ENCODE measurements at places on chromosomes 12 and 14.

DNA sequence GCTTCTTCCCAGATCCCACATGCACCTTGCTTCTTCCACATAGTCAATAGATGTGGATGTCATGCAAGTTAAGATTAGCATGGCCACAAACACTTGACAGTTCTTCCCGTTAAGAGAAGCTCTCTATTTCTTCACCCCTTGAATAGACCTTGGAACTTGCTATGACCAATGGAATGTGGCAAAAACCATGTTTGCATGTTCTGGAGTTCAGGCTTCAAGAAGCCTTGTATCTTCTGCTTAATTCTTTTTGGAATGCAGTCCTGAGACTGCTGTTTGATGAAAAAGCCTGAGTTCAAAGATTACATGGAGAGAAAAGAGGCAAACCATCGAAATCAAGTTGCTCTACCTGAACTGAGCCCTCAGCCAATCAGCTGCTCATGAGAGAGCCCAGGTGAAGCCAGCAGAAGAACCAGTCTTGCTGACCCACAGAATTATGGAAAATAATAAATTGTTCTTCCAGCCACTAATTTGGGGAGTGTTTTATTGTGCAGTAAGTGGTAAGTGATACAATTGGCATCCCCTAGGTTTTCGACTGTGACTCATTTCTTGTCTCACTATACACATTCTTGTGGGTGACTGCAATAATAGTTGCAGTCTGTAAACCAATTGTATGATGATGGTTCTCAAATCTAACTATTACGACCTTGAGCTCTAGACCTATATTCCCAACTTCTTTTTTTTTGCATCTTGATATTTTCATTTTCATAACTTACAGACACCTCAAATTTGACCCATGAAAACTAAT is 12.6 kb downstream of the RASSF9 start:
- no peak for DNase-seq

DNA sequence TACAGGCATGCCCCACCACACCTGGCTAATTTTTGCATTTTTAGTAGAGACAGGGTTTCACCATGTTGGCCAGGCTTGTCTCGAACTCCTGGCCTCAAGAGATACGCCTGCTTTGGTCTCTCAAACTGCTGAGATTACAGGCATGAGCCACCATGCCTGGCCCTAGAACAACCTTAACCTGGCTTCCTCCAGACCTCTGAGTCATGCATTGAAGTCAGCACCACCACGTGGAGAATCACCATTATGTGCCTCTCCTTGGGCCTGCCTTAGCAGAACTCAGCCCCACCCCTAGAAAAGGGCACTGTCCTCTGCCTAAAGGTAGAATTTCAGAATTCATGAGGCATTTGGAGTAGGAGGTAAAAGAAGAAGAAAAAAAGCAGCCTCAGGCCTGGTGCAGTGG is 49.0 kb downstream of the LIMA1 start:
- no peak for DNase-seq

DNA sequence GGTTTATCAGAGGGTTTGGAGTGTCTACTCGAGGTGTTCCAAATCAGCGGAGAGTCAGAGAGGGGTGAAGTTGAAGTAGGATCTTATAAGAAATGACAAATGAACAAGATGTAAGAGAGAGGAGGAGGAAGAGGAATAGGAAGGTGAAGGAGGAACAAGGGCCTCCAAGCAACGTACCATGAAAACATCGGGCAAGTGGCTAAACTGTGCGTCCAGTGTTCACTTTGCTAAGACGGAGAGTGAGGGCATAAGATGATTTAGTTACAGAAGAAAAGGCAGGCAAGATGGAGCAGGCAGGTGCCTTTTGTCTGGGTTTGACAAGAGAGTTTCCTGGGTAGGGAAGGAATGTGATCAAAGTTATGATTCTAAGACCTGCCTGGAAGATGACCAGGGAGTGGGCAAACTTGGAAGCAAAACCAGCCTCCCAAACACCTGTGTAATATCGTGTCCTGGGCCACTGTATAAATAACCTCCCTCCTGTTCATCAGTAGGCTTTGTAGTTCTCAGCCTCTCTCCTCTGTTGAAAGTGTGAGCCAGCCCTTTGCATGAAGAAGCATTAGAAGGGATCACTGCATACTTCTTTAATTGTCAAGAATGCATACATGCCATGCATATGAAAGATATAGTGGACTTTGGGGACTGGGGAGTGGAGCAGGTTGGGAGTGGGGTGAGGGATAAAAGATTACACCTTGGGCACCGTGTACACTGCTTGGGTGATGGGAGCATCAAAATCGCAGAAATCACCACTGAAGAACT is 111.4 kb downstream of the ZFP36L1 start:
- DNase-seq: no peak

DNA sequence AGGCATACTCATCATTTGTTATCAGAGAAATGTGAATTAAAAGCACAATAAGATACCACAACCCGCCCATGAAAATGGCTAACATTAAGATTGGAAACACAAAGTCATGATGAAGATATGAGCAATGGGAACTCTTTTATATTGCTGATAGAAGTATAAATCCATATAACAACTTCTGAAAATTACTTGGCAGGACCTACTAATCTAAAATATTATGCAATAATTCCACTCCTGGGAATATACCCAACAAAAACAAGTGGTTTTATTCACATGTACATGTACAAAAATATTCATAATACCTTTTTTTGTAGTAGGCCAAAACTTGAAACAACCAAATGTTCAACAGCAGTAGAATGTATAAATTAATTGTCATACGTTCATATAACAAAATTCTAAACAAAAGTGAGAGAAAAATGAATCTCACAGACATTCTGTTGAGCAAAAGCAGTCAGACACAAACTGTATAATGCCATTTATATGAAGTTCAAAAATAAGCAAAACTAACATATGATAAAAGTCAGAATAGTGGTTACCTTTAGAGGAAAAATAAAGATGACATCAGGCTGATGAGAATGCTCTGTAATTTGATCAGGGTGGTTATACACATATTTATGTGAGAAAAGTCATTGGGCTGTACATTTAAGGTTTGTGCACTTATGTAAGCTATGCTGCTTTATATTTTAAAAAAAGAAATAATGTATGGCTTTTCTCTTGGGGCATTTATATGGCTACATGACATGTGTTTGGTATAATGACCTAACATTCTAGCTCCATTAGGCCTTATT is 309.2 kb upstream of the KITLG start:
- DNase-seq: no peak

DNA sequence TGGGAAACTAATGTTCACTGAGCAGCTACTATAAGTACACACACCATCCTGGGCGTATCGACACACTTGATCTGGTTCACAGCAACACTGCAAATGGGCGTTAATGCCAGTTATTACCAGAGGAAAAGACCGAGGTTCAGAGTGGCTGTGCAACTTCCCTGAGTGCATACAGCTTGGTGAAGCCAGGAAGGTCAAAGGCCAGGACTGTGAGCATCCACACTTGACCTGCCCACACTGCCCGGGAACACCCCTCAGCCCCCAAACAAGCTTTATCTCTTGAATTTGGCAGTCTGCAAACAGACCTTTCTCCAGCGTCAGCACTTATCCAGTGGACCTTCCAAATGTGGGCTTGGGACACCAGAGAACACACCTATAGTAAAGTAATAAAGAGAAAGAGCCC is 312.6 kb downstream of the BCL11B start:
- no peak for DNase-seq

GRCh38 chr12:62732861-62733427 is 202.0 kb downstream of the PPM1H start:
- DNase-seq: no peak
